ENCODE measurements at places on chromosomes 4 and X.

DNA sequence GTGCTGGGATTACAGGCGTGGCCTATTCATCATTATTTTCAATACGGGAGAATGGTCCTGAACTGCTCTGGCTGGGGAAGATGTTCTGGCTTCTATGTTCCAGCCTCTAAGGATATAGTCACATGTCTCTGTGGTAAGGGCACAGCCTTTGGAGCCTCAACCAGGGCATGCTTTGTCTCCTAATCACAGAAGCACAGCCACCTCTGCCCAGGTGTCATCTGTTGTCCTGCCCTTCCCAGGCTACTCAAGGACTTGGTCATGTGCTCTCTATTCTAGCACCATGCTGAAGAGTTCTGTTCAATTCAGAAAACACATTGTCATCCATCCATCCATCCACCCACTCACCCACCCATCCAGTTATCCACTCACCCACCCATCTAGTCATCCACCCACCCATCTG is 29.5 kb downstream of the ASMTL start:
- DNase-seq: no peak

GRCh38 chr4:41215969-41216293 is 1.6 kb upstream of the APBB2 start:
- no peak for DNase-seq

DNA sequence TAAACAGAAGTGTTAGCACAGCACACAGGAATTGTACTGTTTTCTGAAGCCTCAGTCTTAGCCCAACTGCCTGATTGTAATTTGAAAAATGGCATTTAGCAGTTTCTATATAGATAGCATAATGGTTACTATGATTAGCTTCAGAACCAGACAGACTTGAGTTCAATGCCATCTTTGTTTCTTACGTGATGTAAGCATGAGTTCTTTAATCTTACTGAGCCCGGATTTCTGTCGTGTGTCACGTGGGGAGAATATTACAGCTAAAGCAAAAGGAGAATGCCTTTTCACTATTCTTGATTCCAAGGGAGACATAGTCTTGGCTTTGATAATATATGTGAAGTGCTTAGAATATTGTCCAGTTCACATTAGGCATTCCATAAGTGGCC is 407.3 kb downstream of the STIM2 start:
- DNase-seq: no peak

DNA sequence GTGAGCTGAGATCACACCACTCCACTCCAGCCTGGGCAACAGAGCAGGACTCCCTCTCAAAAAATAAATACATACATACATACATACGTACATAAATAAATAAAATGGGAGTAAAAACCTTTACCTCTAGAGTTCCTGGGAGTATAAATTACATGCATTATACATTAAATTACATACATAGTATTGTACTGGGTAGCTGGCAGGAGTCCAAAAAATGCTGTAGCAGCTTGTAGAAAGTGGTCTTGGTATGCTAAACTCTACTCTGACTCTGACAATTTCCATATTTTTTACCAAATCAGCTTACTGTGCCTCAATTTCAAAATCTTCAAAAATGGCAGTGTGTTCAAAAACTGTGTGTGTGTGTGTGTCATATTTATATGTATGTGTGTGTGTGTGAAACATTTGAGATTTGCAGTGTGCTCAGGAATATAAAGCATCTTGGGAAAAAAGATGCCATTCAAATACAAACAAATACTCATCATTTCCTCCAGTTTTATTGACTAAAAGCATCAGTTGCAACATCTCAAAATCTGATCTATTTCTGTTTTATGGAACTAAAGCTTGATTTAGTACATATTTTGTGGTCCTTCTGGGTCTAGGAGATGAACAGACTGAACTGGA is 171.7 kb downstream of the SHROOM3 start:
- DNase-seq: no peak

- DNase-seq: peak; percentile 41
Measured at GRCh38 chrX:10922159-10922558, 189.0 kb upstream of the HCCS start.

DNA sequence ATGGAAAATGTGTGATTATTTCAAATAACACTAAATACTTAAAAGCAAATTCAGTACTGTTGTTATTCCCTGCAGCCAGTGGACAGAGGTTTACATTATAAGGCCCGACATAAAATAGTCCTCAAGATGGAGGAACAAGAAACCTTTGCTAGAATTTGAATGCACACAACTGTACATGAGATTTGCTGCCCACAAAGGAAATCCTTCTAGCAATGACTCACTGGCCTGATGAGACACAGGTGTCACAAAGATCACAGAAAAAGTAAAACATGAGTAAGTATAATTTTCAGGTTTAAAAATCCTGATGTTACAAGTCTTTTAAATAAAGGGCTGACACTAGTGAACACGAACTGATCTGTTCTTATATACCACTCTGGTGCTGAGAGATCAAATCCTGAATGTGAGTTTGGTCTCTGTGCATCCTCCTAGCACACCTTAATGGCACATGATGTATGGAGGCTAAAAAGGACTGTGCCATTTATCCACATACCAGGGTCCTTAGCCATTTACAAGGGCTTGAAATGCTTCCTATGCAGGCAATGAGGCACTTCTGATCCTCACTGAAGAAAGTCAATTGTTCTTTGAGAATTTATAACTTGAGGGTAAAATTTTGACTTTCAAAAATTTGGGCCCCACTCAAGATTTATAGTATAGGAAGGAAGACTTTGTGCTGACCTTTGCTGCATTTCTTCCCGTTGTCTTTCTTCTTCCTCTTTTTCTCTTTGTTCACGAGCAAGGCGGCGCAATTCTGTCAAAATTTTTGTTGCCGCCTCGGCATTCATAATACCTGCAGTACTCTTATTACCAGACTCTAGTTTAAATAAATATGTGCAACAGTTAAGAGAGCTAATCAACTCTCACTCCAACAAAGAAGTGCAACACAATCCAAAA is 23.0 kb downstream of the MAP7D3 start:
- DNase-seq: no peak

DNA sequence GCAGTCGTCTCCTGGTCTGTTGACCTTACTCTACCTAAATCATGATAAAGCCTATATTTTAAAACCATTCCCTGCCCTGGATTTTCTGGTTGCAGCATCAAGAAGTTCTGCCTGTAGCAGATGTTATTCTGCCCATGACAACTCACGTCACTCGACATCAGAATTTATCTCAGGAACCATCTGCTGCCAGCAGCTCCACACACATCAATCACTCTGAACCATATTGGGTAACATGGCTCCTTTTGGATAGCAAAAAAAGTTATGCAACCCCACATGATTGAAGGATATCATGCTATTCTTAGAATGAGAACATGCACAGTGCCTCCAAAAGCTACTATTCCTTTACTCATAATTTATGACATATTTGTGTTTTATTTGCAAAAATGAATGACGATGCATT is 341.4 kb downstream of the DHRSX start:
- no peak for DNase-seq

DNA sequence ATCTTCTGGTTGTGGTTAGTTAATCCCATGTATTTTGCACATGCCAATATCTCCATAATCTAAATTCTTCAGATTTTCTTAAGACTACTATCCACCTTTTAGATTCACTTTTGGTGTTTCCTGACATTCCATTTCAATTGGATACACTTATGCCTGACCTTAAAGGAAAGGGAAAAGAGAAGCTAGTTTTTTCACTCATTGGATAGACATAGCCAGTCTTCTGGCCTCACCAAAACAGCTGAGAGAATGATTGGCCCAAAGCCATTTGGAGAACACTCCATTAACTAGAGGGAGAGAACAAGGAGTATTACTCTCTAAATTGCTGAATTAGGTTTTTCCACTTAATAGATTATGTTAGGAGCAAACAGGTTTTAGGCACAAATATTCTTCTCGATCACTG is 4.0 kb downstream of the PRPS1 start:
- DNase-seq: no peak

DNA sequence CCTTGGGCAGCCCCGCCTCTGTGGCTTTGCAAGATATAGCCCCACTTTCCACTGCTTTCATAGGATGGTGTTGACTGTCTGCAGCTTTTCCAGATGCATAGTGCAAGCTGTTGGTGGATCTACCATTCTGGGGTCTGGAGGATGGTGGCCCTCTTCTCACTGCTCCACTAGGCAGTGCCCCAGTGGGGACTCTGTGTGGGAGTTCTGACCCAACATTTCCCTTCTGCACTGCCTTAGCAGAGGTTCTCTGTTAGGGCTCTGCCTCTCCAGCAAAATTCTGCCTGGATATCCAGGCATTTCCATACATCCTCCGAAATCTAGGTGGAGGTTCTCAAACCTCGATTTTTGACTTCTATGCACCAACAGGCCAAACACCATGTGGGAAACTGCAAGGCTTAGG is 153.7 kb downstream of the TBCK start:
- DNase-seq: no peak

GRCh38 chrX:79361192-79361870 is 5.8 kb downstream of the ITM2A start:
- DNase-seq: no peak

DNA sequence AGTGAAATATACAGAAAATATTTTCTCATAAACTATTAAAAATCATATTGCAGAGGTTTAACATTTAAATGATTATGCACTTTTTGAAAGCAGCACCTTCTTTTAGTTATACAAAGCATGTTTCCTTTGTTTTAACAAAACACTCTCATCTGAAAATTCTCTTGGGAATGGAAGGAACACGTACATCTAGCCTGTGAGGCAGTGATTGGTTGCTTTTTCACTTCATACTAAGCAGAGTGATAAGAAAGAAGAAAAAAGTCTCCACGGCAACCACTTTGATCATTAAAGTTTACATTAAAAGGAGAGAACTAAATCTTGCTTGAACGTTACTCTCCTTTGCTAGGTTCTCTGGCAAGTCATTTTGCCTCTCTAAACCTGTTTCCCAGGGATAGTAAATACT is 41.7 kb upstream of the H2AZ1 start:
- no peak for DNase-seq

- peak; percentile 82 for DNase-seq
Measured at GRCh38 chrX:150200820-150201287, 162.3 kb upstream of the MAMLD1 start.

DNA sequence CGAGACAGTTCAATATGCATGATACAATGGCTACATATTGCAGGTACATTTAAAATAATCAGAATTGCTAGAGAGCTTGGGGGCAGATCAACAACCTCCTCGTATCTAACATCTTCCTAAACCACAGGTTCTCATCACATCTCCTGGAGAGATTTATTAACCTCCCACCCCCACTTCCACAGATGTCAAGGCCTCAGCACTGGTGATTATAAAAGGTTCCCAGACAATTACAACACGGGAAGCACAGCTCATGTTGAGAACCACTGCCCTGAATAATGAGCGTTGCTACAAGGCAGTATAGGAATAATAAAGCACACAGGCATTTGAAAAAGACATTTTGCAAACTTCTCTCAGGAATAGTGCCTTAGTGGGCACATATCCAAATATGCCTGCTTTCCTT is 42.8 kb downstream of the ELOVL6 start:
- DNase-seq: no peak

- no peak for DNase-seq
Measured at GRCh38 chr4:123037804-123038203, 115.4 kb upstream of the NUDT6 start.

DNA sequence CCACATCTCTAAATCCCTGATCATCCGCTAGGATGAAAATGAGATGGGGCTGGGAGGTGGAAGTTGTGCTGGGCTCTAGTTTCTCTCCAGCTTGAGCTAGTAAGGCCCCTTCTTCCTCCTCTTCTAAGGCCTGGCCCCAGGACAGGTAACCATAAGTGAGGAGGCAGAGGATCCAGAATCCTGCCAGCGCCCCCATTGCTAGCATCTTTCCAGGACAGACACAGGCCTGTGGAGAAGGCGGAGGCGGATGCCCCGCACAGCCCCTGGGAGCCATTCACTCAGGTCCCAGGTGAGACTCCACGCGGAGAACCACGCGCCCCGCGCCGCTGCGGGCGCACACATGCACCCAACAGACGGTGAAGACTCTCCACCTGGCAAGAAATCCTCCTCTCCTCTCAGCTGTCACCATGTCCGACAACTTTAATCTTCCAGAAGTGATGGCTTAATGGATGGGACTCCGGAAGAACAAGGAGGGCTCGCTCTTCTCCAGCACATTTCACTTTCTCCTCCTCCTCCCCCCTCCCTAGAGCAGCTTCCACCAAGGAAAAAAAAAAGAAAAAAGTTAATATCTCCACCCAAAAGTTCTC is 793 bp downstream of the ARSJ start:
- no peak for DNase-seq

GRCh38 chr4:6892190-6892908 is 17.3 kb upstream of the TBC1D14 start:
- no peak for DNase-seq

DNA sequence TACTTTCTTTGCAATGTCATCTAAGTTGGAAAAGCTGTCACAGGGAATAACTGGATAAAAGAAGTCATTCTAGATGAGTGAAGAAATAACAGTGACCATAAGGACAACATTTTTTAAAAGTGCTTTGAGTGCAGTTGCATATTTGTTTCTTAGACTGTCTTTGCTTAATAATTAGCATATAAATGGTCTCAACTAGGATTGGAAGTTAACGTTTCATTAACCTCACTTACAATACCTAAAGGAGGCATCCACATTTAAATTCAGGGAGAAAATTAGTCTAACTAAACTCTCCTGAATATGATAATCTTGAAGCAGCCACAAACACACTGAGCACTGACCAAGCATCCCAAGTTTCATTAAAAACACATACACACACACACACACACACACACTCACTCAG is 780.7 kb downstream of the PCDH18 start:
- no peak for DNase-seq

Measured in SJSA1 (cell line).